Activated effector memory CD4-positive, alpha-beta T cell treated with Interleukin-2 at 50 U/mL for 16 hours (primary cell): ENCODE measurements at places on chromosomes 13 and 19.
A peak's percentile ranks its signal among the peaks of the same experiment; 100 is the strongest.

- no peak for DNase-seq
Measured at GRCh38 chr13:93655154-93655553, 428.5 kb downstream of the GPC6 start.

- no peak for DNase-seq
Measured at GRCh38 chr13:40987606-40988280, 31.4 kb downstream of the ELF1 start.

DNA sequence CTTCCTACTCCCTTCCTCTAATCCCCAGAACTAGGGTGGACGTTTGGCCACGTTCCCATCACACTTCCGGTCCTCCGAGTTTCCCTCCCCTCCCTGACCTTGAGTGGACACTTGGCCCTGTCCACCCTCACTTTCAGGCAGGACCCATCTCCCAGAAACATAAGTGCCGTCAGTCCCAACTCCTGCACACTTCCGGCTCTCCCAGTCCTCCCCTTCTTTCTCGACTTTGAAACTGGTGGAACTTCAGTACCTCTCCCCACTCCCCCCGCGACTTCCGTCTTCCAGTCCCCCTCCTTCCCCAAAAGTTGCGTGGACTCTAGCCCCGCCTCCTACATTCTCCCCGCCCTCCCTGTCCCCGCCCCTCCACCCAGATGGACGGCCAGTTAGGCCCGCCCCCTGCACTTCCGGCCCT lies 278 bp upstream of the ZNF274 start:
- DNase-seq, result peak; percentile 77

DNA sequence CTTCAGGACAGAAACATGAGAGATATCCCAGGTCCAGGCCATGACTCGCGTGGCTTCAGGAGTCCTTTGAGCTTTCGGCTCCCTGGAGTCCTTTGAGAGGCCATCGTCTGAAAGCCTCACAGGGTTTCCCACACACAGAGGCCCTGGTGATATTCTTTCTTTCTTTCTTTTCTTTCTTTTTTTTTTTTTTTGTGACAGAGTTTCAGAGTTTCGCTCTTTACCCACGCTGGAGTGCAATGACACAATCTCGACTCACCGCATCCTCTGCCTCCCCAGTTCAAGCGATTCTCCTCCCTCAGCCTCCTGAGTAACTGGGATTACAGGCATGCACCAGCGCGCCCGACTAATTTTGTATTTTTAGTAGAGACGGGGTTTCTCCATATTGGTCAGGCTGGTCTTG lies 5.5 kb downstream of the SIN3B start:
- no peak for DNase-seq

DNA sequence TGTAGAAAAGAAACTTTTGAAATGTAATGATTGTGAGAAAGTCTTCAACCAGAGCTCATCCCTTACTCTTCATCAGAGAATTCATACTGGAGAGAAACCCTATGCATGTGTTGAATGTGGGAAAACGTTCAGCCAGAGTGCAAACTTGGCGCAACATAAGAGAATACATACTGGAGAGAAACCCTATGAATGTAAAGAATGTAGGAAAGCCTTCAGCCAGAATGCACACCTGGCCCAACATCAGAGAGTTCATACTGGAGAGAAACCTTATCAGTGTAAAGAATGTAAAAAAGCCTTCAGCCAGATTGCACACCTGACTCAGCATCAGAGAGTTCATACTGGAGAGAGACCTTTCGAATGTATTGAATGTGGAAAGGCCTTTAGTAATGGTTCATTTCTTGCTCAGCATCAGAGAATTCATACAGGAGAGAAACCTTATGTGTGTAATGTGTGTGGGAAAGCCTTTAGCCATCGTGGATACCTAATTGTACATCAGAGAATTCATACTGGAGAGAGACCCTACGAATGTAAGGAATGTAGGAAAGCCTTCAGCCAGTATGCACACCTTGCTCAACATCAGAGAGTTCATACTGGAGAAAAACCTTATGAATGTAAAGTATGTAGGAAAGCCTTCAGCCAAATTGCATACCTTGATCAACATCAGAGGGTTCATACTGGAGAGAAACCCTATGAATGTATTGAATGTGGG lies 19.3 kb downstream of the ZNF583 start:
- no peak for DNase-seq

DNA sequence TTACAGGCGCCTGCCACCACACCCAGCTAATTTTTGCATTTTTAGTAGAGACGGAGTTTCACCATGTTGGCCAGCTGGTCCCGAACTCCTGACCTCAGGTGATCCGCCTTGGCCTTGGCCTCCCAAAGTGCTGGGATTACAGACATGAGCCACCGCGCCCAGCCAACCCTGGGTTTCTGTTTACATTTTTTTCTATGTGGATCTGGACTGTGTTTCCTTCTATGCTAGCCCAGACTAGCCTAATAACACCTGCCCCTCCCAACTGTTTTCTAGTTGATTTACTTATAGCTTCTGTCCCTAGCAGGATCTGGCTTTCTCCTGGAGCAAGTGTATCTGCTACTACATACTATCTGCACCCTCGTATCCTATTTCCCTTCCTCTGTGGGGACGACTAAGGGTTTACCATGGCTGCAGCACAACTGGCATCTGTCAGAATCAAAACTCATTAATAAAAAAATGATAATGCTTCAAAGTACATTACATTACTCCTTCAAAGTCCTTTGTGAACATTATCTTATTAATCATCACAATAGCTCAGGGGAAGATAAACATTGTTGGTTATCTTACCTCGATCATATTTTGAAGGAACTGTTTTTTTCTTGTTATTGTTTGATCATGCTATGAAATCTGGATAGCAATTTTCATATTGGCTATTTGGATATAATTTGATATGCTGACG lies 228.3 kb downstream of the KLF5 start:
- no peak for DNase-seq

- no peak for DNase-seq
Measured at GRCh38 chr13:42876887-42877545, 95.6 kb downstream of the FAM216B start.

GRCh38 chr13:81320516-81320915 lies 979.6 kb upstream of the SPRY2 start:
- DNase-seq, result no peak

DNA sequence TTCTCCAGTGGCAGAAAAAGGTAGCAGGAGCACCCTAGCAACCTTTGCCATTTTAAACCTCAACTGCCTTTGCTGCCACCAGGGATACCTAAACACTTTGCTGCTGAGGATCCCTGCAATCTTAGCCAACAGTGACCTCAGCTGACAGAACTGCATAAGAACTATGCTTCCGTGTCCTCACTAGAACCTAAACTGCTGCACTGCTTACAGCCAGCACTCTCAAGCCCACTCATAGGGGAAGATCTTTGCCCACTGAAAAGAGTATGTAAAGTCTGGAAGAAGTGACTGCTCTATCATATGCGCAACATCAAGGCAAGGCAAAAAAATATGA lies 270.0 kb upstream of the PCDH20 start:
- DNase-seq, result no peak

- peak; percentile 55 for DNase-seq
Measured at GRCh38 chr13:52159159-52159982, at the start of gene NEK3. Gene NEK3, minus strand, starts transcription at chr13:52159597. Its CDS starts 3,406 bp downstream, at chr13:52156191.

- DNase-seq, result no peak
Measured at GRCh38 chr19:40693896-40694295, 3.4 kb upstream of the NUMBL start.

- DNase-seq, result no peak
Measured at GRCh38 chr19:31875591-31875990, 469.8 kb upstream of the ZNF507 start.

GRCh38 chr13:37163641-37164265 lies 58.3 kb upstream of the CSNK1A1L start:
- no peak for DNase-seq

GRCh38 chr13:86554066-86554465 lies 754.8 kb upstream of the SLITRK6 start:
- DNase-seq, result no peak

- DNase-seq, result no peak
Measured at GRCh38 chr13:30679483-30680330, 55.6 kb upstream of the ALOX5AP start.

GRCh38 chr13:67829641-67830040 lies 599.5 kb upstream of the PCDH9 start:
- DNase-seq, result no peak

DNA sequence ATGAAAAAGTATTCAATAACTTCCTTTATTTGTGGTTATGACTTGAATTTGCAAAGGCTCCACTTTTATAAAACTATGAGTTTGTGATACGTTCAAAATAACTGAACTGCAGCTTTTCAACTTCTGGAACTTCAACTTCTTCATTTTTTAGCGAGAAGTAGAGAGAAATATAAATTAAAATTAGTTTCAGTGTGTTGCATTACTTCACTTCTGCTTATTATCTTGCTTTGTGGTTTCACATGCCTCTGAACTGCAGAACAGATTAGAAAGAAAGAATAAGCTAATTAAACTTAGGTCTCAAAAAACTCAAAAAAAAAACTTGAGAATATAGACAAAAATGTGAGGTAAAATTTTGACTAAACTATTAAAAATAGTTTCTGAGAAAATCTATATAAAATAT lies 1073.4 kb downstream of the PCDH17 start:
- no peak for DNase-seq

DNA sequence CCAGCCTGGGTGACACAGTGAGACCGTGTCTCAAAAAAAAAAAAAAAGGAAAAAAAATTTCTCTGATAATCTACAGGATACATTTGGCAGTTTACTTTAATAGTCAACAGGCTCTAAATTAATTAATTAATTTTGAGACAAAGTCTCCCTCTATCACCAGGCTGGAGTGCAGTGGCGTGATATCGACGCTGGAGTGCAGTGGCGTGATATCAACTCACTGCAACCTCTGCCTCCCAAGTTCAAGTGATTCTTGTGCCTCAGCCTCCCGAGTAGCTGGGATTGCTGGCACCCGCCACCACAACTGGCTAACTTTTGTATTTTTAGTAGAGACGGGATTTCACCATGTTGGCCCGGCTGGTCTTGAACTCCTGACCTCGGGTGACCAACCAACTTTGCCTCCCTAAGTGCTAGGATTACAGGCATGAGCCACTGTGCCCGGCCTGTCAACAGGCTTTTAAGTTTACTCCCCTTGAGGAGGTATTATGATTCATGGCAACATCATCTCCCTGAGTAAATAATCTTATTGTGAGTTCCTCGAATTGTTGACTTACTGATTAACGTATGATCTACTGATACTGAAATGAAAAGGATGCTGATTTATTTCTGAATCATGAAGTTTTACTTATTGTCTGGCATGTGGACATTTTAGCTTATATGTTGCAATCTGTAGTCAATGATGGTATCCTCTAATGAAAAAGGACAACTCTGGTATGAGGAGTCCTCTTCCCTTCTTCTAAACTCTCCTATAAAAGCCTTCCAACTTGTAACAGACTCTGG lies 21.3 kb upstream of the MTRF1 start:
- DNase-seq, result no peak

GRCh38 chr19:13842291-13843103 lies 34.4 kb upstream of the NANOS3 start:
- DNase-seq, result peak; percentile 59

DNA sequence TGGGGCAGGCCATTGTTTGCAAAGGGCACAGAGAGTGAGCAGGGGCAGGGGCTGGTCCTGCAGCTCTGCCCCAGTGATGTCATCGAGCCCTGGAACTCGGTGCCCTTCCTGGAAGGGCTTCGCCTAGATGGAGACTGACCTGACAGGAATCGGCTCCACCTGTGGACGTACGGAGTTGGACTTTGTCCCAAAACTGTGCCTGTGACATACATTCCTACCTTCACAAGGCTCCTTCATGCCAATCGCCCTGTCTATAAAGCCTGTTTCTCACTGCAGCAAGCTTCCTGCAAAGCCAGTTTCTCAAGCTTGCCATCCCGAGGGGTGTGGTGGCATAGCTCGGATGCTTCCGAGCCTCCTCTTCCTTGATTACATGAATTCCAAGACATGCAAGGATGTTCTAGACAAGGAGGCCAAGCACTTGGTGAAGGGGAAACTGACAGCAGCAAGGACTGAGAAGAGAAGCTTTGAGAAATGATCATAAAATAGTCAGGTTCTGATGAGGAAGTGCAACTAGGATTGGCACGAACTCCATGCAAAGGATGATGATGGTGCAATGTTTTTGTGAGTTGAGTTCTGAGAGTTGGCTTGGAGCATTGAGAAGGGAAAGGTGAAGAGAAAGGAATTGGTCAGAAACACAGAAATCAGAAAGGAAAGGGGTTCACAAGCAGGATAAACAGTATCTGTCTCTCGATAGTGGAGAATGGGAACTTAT lies 73.6 kb upstream of the STK24 start:
- no peak for DNase-seq

GRCh38 chr19:53019684-53020083 lies 6.0 kb downstream of the ERVV-1 start:
- DNase-seq, result no peak

GRCh38 chr13:36998624-36999041 lies 507 bp downstream of the ALG5 start:
- peak; percentile 3 for DNase-seq

GRCh38 chr19:5149508-5149907 lies 180.6 kb downstream of the KDM4B start:
- no peak for DNase-seq

DNA sequence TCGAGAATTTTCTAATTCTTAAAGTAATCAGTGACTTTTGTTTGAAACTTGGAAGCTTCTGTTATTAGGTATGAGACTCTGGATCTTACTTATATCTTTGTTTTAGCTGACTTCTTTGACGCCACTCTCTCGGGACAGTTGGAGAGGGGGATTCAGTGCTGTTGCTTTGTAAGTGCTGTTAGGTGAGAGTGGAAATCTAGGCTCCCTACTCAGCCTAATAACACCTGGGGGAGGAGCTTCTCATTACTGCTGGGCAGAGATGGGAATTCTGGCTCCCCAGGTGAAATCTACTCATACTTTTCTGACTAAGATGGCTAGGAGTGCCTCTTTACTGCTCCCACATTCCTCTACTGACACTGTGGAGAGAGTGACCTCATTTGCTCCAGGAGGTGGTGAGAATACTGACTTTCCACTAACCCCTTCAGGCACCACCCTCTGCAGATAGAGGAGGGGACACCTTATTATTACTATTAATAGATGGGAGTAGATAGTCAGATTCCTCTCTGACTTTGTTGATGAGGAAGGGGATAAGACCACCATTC lies 324.9 kb upstream of the SPRY2 start:
- DNase-seq, result no peak

- DNase-seq, result no peak
Measured at GRCh38 chr19:57047743-57048142, 72.0 kb upstream of the USP29 start.

DNA sequence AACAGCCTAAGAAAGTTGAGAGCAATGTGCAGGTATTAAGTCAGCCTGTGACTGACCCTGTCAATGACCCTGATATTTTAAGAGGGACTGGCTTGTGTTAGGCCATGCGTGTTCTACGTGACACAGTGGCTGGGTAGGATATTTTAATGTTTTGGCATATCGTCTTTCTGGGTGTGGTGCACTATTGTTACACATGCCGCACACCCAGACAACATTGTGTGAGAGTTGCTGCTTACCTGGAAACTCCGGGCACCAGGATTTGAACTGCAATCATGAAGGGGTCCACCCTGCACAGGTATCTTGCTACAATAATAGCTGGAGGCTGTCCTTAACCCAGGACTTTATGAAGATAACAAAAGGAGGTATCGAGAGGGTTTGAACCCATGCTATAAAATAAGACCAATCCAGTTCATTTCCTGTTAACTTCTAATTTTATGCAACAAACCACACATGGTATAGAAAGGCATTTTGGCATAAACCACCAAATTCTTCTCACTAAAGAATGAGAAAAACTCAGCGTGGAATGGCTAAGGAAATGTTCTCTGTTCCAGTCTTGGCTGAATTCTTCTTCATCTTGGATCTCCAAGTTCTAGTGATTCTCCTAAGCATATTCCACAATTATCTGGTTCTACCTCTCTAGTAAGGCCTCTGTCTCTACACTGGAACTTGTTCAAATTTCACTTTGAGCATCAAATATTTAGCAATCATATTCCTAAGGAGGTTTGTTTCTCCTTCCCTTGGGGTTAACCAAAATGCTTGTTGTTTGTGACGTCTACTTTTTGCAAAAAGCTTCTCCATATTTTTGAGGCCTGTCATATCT lies 38.7 kb upstream of the POMP start:
- DNase-seq, result no peak
